ENCODE measurements at places on chromosomes 7 and 10. TPM values are rescaled to one million over a fixed set of nuclear protein-coding genes. Genes with fewer than 3 reads are reported as not detected.

C7orf33 gene
- not detected for total RNA-seq

GRCh38 chr7:45711161-45711490 is 137.0 kb downstream of the ADCY1 start:
- H3K36me3 ChIP-seq = no peaks in the 10 kb centered on the region
- H3K27ac ChIP-seq = no peak overlapping the region
- no peak overlapping the region for H3K4me3 ChIP-seq

GPC2 gene
- total RNA-seq = 49.8 TPM

DNA sequence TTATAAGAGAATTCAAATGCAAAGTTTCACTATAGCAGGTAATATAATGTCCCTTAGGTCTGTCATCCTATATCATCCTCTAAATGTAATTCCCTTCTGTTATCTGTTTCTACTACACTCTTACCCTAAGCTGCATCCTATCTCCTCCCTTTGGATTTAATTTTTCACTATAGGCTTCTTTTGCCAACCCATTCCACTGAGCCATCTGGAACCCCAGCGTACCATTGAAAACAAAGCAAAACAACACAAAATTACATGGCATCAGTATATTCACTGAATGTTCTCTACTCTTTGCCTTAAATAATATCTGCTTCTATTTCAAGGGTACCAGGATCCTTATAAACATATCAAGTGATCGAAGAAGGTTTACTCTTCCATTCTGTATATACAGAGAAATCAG is 1530.2 kb upstream of the LRRTM3 start:
- no peaks in the 10 kb centered on the region for H3K36me3 ChIP-seq
- H3K4me3 ChIP-seq = no peak overlapping the region
- no peak overlapping the region for H3K27ac ChIP-seq
- H3K4me1 ChIP-seq = no peaks in the 10 kb centered on the region
- DNase-seq = no peak

ODAD2 gene
- 0.25 TPM for total RNA-seq

APBB1IP gene
- not detected for total RNA-seq

GRCh38 chr7:112615701-112616100 is 134.9 kb downstream of the LSMEM1 start:
- H3K4me3 ChIP-seq = no peak overlapping the region
- no peak overlapping the region for H3K27ac ChIP-seq
- DNase-seq = no peak
- peaks cover 2% of the 10 kb centered on the region for H3K4me1 ChIP-seq
- no peaks in the 10 kb centered on the region for H3K36me3 ChIP-seq

- no peak overlapping the region for H3K4me3 ChIP-seq
- H3K36me3 ChIP-seq = no peaks in the 10 kb centered on the region
- H3K27me3 ChIP-seq = peaks cover 57% of the 10 kb centered on the region
- DNase-seq = no peak
- H3K27ac ChIP-seq = no peak overlapping the region
- no peaks in the 10 kb centered on the region for H3K4me1 ChIP-seq
Measured at GRCh38 chr10:100697631-100698030, 47.8 kb upstream of the PAX2 start.

CPVL gene
- 10.7 TPM for total RNA-seq

FLNC gene
- 176 TPM for total RNA-seq

DNA sequence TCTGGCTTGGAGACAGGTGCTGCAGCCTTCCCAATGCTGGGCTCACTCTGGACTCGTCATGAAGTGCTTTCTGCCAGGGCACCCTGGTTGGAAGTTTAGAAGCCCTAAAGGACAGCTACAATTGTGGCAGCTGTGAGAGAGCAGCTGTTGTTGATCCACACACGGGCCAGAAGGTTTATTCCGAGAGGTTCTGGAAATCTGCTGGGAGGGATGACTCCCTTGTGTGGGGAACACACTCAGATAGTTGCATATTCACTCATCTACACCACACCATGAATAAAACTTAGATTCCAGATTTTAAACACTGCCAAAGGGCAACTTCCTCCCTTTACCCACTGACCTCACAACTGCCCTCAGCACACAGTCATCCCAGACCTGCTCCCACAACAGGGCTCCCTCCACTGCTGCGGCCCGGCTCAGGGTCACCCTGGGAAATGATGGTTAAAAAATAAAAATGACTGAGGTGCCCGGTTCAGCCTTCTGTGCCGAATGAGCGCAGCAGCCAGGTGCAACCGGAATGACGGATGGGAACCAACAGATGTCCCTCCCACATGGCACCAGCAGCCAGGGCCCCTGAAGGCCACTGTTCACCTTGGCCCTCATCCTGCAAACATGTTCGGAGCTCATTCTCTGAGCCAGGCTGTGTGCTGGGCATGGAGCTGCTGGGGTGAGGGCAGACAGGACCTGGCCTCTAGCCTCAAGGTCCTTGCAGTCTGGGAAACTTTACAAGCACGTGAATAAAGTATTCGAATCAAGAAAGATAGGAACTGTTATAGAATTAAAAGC is 40.2 kb downstream of the ASB13 start:
- no peaks in the 10 kb centered on the region for H3K27me3 ChIP-seq
- H3K36me3 ChIP-seq = no peaks in the 10 kb centered on the region
- peaks cover 30% of the 10 kb centered on the region for H3K4me1 ChIP-seq
- H3K27ac ChIP-seq = no peak overlapping the region

PTF1A gene
- not detected for total RNA-seq

DNA sequence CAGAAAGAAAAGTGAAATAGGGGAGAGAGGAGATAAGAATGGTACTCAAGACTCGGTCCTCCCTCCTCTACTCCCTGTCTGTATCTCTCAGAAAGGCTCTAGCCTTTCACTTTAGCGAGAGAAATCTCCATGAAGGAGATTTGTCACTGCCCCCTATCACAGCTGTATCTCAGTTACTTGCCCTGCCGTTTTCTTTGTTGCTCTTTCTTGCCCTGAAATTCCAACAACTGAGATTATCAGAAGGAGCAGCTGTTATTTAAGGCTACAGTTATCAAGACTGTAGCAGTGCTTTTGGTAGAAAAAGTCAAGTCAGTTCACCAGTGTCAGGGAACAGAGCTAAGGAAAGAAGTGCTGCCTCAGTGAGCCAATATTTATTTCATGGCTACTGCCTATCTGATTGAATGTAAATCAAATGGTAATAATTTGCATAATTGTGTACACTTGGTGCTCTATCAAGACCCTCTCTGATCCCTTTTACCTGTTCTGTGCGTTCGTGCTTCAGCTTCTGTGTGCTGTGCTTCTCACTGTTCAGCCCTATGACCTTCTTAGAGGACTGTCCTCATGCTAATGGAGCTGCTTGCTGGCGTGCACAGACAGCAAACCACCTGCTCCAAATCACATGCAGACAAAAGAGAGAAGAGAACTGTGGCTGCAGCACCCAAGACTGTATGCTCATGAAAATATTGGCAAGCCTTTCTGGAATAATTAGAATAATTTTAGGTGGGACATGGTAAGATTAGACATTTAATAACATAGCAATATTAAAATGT is 180.2 kb upstream of the FAM3C start:
- no peaks in the 10 kb centered on the region for H3K27me3 ChIP-seq
- no peak for DNase-seq
- no peak overlapping the region for H3K27ac ChIP-seq
- H3K36me3 ChIP-seq = no peaks in the 10 kb centered on the region
- no peak overlapping the region for H3K4me3 ChIP-seq

ACTR3C gene
- 0.47 TPM for total RNA-seq

SDK1 gene
- total RNA-seq = 12.8 TPM

DKK1 gene
- 12.7 TPM for total RNA-seq

GRCh38 chr10:112279433-112279832 is 3.8 kb upstream of the TECTB start:
- no peak overlapping the region for H3K27ac ChIP-seq
- no peaks in the 10 kb centered on the region for H3K36me3 ChIP-seq
- H3K27me3 ChIP-seq = peaks cover 8% of the 10 kb centered on the region
- DNase-seq = no peak
- H3K4me1 ChIP-seq = peaks cover 4% of the 10 kb centered on the region

- H3K36me3 ChIP-seq = no peaks in the 10 kb centered on the region
- no peaks in the 10 kb centered on the region for H3K4me1 ChIP-seq
- no peak for DNase-seq
- no peak overlapping the region for H3K27ac ChIP-seq
- H3K27me3 ChIP-seq = no peaks in the 10 kb centered on the region
Measured at GRCh38 chr7:15757041-15758000, 70.8 kb upstream of the MEOX2 start.

ZC3HAV1L gene
- 1.7 TPM for total RNA-seq

- no peaks in the 10 kb centered on the region for H3K27me3 ChIP-seq
- peak overlapping the region; percentile 53 for H3K27ac ChIP-seq
- DNase-seq = no peak
- peak overlapping the region; percentile 77 for H3K4me3 ChIP-seq
Measured at GRCh38 chr7:100887516-100888290, 1.8 kb downstream of the UFSP1 start.

GRCh38 chr7:52700349-52700748 is 335.1 kb upstream of the POM121L12 start:
- H3K4me3 ChIP-seq = no peak overlapping the region
- H3K4me1 ChIP-seq = peaks cover 8% of the 10 kb centered on the region
- no peak for DNase-seq
- no peaks in the 10 kb centered on the region for H3K36me3 ChIP-seq
- H3K27ac ChIP-seq = no peak overlapping the region

DNA sequence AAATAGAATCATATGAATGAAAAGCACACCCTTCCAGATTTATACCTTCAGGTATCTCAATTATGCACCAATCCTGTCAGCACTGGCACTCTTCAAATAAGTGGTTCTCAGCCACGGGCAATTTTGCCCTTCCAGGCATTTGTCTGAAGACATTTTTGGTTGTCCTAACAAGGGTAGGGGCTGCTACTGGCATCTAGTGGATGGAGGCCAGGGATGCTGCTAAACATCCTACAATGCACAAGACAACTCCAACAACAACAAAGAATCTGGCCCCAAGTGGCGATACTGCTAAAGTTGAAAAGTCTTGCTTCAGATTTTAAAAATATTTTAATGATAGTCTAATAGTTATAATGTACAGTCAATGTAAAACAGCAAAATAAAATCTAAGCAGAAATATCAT is 16.1 kb downstream of the CCDC186 start:
- DNase-seq = no peak
- no peaks in the 10 kb centered on the region for H3K27me3 ChIP-seq
- no peak overlapping the region for H3K27ac ChIP-seq
- no peak overlapping the region for H3K4me3 ChIP-seq
- H3K4me1 ChIP-seq = peaks cover 5% of the 10 kb centered on the region
- peaks cover 49% of the 10 kb centered on the region for H3K36me3 ChIP-seq

GRCh38 chr7:81626008-81626407 is 143.8 kb downstream of the HGF start:
- no peak for DNase-seq
- no peaks in the 10 kb centered on the region for H3K36me3 ChIP-seq
- no peaks in the 10 kb centered on the region for H3K27me3 ChIP-seq
- H3K4me3 ChIP-seq = no peak overlapping the region
- H3K27ac ChIP-seq = no peak overlapping the region

DNA sequence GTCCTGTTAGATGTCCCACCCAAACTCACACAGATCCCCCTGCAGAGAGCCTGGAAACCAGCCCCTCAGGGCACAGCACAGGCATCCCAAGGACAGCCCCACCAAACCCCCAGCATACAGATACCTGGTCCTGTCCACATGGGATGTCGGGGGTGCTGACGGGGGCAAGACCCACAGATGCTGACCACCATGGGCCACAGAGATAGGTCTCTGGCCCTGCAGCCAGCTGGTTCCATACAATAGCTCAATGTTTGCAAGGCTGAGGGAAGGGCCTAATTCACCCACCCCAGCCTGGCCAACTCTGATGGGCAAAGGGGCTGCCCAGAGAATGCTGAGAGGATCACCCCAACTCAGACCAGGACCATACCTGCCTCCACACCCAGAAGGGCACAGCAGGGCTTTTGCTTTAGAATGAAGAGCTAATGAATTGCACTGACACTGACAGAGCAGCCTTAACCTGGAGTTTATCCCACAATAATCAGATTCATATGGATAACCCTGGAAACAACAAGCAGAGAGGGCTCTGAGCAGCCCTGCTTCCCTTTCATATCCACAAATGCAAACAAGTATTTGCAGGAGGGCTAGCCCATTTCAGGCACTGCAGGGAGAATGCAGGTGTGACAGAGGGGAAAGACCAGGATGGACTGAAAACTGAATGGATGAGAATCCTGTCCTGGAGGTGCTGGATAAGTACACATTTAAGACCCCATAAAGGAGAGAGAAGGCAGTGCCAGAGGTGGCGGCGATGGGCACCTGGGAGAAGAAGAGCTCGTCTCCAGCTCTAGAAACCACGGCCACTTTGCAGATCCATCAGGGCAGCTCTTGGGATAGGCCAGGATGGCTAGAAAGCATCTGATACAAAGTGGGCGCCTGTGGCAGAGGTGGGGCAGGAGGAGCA is 126.7 kb downstream of the TNS3 start:
- H3K4me3 ChIP-seq = no peak overlapping the region
- H3K36me3 ChIP-seq = no peaks in the 10 kb centered on the region
- H3K27me3 ChIP-seq = no peaks in the 10 kb centered on the region

- no peak overlapping the region for H3K4me3 ChIP-seq
- H3K4me1 ChIP-seq = peaks cover 36% of the 10 kb centered on the region
- no peak for DNase-seq
- no peaks in the 10 kb centered on the region for H3K36me3 ChIP-seq
Measured at GRCh38 chr7:73885975-73886798, 25.2 kb downstream of the TMEM270 start.

GRCh38 chr10:132914732-132915131 is 27.6 kb downstream of the CFAP46 start:
- peaks cover 8% of the 10 kb centered on the region for H3K4me1 ChIP-seq
- H3K36me3 ChIP-seq = no peaks in the 10 kb centered on the region
- no peak overlapping the region for H3K4me3 ChIP-seq
- no peak for DNase-seq
- no peak overlapping the region for H3K27ac ChIP-seq
- no peaks in the 10 kb centered on the region for H3K27me3 ChIP-seq

SEMA4G gene
- 22.2 TPM for total RNA-seq

STAMBPL1 gene
- total RNA-seq = 3.8 TPM

- H3K4me1 ChIP-seq = no peaks in the 10 kb centered on the region
- no peak overlapping the region for H3K27ac ChIP-seq
- H3K36me3 ChIP-seq = no peaks in the 10 kb centered on the region
- H3K4me3 ChIP-seq = no peak overlapping the region
- DNase-seq = no peak
Measured at GRCh38 chr7:157032128-157032527, 21.7 kb upstream of the MNX1 start.

- H3K4me3 ChIP-seq = no peak overlapping the region
- no peaks in the 10 kb centered on the region for H3K27me3 ChIP-seq
- peaks cover 26% of the 10 kb centered on the region for H3K4me1 ChIP-seq
- H3K27ac ChIP-seq = peak overlapping the region; percentile 64
Measured at GRCh38 chr10:8070440-8070839, 16.0 kb downstream of the GATA3 start.

GRCh38 chr7:11847336-11847735 is 15.3 kb upstream of the THSD7A start:
- H3K27me3 ChIP-seq = no peaks in the 10 kb centered on the region
- no peak overlapping the region for H3K4me3 ChIP-seq
- peaks cover 17% of the 10 kb centered on the region for H3K4me1 ChIP-seq
- no peak overlapping the region for H3K27ac ChIP-seq

Measured in mesothelial cell of epicardium (in vitro differentiated cells).